Activated gamma-delta T cell (primary cell): ENCODE measurements at places on chromosomes 12 and 14.
A peak's percentile ranks its signal among the peaks of the same experiment; 100 is the strongest.

GRCh38 chr12:129949651-129950050 is 45.8 kb upstream of the TMEM132D start:
- DNase-seq = no peak

DNA sequence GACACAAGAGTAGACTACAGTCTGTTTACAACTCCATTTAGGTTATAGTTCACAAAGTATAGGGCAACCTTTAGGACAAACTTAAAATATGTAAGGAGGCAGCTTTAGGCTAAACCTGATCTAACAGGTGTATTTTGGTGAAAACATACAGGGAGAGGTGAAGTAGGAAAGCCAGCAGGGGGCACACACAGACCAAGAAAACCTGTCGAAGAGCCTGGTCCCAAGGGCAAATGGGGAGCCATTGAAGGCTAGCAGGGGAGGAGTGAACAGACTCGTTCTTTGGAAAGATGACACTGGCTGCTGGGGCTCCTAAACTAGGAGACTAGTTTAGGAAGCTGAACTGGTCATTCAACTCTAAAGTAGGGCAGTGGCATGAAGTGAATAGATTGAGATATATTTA is 138.8 kb upstream of the WSCD2 start:
- no peak for DNase-seq

GRCh38 chr12:110042264-110042663 is 6.1 kb downstream of the C12orf76 start:
- DNase-seq = no peak

DNA sequence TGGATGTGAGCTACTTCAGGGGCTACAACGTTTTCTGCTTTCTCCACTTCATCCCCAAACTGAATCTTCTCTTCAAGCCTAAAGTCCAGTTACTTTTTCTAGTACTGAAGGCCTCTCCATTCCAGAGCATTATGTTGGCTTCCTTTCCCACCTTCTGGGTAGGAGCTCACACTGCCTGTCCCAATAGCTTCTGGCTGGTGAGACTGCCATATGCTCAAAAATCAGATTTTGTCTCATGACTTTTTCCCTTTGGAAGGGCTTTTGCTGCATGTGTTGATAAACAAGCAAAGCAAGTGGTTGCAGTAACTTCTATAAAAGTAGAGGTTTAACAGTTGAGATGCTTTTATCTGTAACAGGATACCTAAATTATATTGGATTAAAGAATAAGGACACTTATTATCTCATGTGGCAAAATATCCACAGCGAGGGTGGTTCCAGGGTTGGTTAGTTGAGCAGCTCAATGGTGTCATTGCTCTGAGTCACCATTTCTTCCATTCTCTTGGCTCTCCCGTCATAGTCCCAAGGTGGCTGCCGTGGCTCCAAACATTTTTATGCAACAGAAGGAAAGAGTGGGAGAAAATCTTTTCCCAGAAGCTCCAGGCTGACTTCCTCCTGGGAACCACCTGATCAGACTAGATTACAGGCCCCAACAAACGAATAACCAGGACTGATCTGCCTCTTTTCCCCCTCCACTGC is 15.1 kb upstream of the PPFIBP1 start:
- no peak for DNase-seq

GRCh38 chr12:93780101-93780641 is 103.0 kb downstream of the CRADD start:
- DNase-seq = no peak

DNA sequence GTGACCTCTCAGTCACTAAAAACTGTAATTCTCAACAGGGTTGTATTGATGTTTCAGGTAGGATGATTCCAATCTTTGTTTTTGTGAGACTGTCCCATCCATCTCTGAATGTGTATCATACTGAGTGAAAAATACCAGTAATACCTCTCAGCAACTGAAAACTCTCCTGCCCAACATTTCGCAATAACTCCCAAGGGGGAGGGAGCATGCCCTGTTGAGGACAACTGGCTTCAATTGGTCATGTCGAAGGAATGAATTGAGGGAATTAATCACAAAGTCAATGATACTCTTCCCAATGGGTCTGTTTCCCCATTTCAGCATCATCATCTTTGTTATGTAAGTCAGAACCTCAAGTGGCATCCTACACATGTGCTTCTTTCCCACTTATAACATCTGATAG is 102.4 kb upstream of the E2F7 start:
- DNase-seq = no peak

DNA sequence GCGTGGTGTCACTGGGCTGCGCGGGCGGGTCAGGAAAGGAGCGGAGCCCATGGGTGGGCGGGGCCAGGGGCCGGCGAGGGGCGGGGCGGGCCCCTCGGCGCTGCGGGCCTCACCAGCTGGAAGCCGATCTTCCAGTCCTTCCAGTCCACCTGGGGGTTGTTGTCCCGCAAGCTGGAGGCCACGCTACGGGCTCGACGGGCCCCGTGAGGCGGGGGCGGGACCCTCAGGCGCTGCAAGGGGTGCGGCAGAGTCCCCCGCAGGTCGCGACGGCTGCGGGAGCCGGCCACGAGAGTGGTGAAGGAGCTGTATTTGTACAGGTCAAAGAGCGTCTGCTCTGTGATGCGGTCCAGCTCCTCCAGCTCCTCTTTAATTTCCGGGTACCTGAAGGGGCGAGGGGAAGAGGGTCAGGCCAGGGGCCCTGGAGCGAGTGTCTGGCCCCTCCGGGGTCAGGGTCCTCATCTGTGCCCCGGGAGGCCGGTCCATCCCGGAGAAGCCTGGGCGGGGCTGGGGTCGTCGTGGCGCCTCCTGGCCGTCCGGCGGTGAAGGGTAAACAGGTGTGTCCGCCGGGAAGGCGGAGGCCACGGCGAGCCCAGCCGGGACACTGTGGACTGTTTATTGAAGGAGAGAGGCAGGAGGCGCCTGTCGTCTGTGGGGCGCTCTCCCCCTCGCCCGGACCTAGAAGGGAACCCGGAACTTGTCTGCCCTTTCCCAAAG is 11.9 kb downstream of the SCNN1A start:
- peak; percentile 51 for DNase-seq

DNA sequence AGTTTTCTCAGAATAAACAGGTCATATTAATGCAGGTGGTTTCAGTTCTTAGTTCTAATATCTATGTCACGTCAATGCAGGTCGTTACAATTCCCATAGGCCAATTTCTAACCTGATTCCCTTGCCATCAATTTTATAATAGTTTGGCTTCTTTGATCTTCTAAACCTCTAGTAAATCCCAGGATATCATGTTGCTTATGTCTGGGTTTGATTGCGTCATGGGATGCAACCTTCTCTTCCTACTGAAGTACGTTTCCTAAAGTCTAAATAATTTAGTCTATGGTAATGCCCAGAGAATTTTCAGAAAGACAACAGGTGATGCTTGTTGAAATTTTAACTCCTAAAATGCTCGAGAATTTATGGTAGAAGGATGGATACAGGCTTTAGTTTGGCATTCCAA is 19.2 kb downstream of the TAS2R7 start:
- DNase-seq = no peak

- no peak for DNase-seq
Measured at GRCh38 chr12:52285172-52285745, 6.1 kb downstream of the KRT81 start.

- DNase-seq = no peak
Measured at GRCh38 chr14:80212023-80212397, 706 bp upstream of the DIO2 start.

GRCh38 chr12:28998662-28999120 is 150.4 kb upstream of the FAR2 start:
- no peak for DNase-seq

- DNase-seq = no peak
Measured at GRCh38 chr12:56718149-56718548, 7.0 kb downstream of the NACA start.

DNA sequence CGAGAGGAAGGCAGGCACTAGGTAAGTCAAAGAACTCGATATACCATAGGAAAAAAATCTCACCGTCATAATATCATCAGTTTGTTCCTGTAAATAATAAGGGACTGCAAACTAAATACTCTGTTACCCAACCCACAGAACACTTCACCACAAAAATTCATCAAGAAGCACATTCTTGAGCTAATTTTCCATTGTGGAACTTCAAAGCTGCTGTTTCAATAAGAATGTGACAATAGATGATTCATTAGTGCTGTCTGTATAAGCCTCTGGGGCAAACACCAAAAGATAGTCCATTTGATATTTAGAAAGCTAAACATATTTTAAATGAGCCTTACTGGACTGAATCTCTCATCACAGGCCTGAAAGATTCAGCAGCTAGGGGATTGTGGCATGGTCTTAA is 219.4 kb downstream of the KSR2 start:
- no peak for DNase-seq
